ENCODE measurements at places on chromosomes 16 and 17.
A peak's percentile ranks its signal among the peaks of the same experiment; 100 is the strongest.

GRCh38 chr17:66686601-66687000 is 148.3 kb upstream of the CACNG5 start:
- no peak for DNase-seq

DNA sequence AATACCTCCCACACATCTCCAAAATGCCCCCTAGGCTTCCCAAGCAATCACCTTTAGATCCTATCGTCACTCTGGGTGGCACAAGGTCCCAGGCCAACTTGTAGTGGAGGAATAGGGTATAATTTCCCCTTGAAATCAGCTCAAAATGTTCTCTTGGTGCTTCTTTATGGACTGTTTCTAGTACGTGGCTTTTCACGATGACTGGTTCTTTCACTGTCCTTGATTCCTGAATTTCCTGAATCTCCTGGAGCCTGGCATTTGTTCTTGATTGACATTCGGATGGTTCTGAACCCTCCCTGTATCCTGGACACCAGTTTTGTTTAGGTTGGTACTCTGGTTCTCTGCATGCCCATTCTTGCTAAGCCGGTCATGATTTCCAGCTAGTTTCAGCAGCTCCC is 6.9 kb upstream of the VPS53 start:
- DNase-seq, result no peak

DNA sequence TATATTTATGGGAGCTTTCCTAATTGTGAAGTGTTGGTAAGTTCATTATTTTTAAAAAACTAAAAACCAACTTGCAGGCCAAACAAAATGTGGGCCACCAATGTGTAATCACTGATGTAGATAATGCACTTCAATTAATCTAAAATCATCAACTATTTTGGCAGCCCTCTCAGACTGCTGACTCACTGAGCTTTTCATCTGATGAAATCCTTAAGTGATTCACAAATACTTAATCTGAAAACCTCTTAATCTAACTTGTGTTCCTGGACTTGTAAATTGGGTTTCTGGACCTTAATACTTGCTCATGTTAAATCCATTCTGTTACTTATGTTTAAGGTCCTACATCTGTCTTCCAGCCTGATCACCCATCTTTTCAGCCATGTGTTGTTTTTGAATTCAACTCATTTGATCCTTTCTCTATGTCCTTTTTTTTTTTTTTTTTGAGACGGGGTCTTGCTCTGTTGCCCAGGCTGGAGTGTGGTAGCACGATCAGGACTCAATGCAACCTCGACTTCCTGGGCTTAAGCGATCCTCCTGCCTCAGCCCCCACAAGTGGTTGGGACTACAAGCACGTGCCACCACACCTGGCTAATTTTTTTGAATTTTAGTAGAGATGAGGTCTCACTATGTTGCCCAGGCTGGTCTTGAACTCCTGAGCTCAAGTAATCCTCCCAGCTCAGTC is 39.0 kb downstream of the PRKCB start:
- DNase-seq, result no peak

- DNase-seq, result peak; percentile 13
Observed at GRCh38 chr16:19555938-19556771, 652 bp downstream of the VPS35L start.

DNA sequence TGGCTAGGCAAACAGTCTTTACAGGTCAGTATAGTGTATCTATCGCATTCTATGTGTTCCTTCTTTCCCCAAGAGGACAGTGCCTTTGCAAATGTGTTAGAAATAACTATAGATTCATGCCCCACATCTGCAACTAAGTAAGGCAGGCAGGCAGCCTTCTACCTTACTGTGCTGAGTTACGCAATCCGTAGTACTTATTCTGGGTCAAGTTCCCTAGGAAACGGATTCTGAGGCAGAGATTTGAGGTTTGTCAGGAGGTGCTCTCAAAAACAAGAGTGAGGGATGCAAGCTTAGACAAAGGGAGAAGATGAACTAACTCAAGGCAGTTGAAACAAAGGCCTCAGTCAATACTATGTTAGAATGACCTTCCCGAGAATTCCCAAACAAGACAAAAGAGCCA is 12.7 kb upstream of the ANKFY1 start:
- DNase-seq, result no peak

GRCh38 chr17:32112416-32112815 is 29.9 kb upstream of the RHOT1 start:
- DNase-seq, result no peak

- DNase-seq, result peak; percentile 95
Observed at GRCh38 chr16:12721841-12722421, 81.8 kb downstream of the CPPED1 start.

DNA sequence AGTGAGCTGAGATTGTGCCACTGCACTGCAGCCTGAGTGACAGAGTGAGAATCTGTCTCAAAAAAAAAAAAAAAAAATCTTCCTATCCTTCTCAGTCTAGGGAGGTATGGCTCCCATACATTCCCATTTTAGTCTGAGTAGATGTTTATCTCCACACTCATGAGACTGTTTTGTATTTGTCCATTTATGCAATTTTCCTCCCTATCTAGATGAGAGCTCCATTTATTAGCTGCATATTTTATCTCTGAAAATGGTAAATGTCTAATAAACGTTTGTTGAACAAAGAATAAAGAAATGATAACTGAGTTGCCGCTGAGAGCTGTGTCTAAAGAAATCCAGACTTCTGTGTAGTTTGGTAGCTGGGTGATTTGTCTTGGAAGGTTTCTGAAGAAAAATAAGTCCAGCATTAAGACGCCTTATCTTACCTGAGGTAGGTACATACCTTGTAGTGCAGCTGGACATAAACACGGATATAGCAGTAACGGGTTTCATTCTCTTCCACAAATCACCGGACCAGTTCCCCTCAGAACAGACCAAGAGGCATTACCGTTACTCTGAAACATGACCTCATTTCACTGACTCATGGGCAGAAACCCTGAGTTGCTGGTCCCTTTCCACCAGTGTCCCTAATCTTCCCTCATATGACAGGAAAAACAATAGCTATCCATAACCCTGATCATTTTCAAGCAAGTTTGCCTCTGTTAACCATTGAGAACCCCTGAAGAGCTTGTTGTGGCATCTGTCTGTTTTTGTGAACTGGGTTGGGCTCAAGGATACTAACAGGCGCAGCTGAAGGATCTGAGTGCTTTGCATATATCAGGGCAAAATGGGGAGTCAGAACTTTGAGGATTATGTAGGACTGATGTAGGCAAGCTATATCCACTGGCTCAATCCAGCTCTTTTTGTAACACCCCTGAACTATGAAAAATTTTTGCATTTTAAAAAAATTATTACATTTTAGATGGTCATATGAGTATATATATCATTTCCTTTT is 177.4 kb upstream of the XYLT1 start:
- no peak for DNase-seq

DNA sequence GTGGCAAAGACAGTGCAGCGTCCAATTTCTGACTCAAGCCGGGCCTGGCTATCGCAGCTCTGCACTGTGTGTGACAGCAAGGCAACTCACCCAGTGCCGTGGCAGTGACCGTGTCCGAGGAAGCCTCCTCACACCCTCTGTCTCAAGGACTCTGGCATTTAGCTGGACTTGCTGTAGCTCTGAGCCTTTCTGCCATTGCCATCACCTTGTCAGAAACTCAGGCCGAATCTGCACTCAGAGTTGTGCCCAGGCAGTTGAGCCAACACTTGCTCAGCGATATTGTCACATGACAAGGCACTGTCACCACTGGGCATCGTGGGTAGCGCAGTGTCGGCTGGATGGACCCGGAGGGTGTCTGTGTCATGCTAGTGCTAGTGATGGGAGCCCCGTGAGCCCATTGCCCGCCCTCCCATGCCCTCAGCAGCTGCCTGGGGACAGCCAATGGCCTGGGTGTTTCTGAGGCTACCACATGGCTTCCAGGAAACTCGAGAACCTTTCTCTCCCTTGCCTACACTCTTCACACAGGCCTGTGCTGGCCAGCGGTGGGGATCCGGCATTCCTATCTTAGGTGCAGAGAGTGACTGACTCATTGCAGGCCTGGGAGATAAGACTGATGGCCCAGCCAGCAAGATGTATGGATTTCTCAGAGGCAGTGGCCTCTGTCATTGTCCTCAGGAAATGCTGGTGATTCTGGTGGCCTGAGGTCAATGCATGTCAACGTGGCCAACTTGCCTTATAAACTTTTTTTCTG is 22.1 kb upstream of the STH start:
- DNase-seq, result no peak

DNA sequence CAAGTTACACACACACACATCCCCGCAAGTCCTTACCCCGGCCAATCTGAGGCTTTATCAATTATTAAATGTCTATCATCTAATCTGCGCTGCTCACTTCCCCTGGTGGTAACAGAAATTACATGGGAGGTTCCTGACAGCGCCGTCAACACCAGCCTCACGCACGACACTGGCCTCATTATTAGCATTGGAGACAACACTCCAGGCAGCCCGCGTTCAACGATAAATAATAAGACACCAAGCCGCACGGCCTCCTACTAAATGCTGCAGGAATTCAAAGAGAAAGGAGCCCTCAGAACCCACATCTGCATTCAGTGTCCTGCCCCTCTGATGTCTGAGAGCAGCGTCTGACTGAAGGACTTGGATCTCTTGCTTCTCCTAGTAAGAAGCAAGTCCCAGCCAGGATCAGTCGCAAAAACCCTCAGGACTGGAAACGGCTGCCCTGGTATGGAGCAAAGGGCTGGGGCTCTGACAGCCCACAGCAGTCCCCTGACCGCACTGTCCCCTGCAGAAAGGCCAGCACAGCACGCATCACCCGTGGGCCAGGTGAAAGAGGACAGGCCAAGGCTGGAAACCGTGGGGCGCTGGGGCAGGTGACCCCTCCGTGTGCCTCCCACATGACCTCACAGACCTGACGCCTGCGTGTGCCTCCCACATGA is 7.6 kb upstream of the RPH3AL start:
- no peak for DNase-seq

DNA sequence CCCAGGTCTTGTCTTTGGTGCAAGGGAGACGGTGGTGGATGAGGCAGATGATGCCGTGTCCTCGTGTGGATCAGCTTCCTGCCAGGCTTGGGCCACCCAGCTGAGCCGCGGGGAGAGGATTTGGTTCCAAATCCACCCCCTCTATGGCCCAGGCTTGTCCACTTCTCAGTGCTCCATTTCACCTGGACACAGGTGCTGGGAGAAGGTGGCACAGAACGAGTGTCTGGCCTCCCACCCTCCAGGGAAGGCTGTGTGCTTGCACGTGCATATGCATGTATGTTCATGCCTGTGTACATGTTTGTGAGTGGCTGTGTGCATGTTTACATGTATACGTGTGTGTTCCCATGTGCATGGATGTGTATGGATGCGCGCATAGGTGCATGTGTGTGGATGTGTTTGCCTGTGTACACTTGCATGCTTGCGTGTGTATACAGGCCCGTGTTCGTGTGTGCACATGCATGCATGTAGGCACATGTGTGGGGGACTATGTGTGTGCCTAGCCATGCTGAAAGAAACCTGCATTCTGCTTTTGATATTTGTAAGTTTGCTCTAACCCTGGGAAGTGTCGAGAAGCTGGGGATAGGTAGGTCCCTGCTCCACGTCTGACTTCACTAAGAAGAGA is 196.3 kb downstream of the IRF8 start:
- no peak for DNase-seq

GRCh38 chr17:32481193-32481592 is 5.6 kb upstream of the CDK5R1 start:
- no peak for DNase-seq

GRCh38 chr17:16511593-16511992 is 19.6 kb upstream of the LRRC75A start:
- DNase-seq, result no peak

GRCh38 chr16:84136331-84137125 is 8.4 kb downstream of the HSDL1 start:
- no peak for DNase-seq

DNA sequence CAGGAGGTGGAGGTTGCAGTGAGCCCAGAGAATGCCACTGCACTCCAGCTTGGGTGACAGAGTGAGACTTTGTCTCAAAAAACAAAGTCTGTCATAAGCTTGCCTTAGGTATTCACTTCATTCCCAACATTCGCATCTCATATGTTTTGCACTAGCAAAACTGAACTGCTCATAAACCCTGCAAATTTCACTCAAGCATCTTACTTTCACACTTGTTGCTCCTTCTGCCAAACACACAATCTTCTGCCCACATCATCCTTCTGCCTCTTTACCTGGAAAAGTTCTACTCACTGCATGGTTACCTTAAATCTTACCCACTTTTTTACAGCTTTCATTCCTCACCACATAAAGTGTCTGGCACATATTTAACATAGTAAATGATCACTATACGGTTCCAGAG is 152.5 kb downstream of the USP22 start:
- no peak for DNase-seq

GRCh38 chr17:69430488-69430887 is 16.0 kb downstream of the MAP2K6 start:
- no peak for DNase-seq

- DNase-seq, result no peak
Observed at GRCh38 chr16:56424791-56425438, 430 bp downstream of the AMFR start.

GRCh38 chr16:57149391-57149790 is 36.4 kb downstream of the PSME3IP1 start:
- DNase-seq, result no peak
